ENCODE measurements at places on chromosomes 16 and 17.

DNA sequence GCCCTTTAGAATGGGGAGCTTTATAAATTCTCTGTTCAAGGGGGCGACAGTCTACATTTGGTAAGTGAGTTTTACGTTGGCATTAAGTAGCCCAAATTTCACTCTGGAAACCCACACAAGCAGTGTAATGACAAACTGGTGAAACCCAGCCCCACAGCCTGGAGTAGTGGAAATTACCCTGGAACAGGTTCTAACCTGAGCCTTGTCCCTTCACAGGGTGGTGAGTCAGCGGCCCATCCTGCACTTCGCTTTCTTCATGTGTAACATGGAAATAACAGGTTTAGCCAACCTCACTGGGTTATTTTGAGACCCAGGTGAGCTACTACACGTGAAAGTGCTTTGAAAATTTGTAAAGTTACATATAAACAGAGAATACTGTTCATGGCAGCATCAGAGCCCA, 3.5 kb upstream of the TLCD3A start:
- DNase-seq, result no peak

DNA sequence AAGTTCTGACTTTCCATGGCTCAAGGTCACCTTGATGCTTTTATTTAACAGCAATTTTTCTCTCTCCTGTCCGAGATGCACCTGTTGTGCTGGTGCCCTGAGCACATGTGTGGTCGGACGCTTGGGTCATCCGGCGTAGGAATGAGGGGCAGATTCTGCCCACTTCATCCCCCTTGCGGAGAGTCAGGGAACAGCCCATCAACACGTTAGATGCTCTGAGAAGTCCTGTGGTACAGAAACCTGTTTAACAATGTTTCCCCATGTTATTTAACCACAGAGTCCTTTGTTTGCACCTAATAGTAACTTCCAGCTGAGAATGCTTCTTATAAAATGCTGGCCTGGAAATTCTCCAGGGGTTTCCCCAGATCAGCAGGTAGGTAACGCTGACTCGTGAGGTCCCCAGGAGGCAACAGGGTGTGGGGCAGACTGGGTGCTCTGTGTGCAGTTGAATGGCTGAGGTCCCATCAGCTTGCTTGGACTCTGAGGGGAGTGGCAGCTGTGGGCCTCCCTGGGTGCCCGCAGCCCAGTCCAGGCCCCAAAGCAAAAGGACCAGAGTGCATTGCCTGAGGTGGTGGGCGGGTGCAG, 17.8 kb downstream of the DOC2B start:
- DNase-seq, result no peak

DNA sequence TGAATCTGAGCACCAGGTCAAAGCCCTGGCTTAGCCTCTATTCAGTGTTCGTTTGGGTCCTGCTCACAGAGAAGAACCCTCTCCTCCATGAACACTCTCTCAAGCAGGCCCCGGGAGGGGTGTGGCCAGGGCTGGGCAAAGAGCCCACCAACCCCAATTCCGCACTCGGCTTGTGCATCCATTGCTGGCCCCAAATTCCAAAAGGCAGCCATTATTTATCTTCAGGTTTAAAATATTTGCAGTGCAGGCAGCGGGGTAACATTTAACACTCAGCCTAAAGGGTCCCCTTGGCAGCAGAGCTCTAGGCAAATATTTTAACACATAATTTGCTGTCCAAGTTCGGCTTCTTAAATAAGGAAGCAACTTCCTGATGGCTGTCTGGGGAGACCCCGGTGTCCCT, 115.7 kb downstream of the ZNF423 start:
- no peak for DNase-seq

- DNase-seq, result no peak
Measured at GRCh38 chr16:74101379-74102137, 195.1 kb upstream of the PSMD7 start.

DNA sequence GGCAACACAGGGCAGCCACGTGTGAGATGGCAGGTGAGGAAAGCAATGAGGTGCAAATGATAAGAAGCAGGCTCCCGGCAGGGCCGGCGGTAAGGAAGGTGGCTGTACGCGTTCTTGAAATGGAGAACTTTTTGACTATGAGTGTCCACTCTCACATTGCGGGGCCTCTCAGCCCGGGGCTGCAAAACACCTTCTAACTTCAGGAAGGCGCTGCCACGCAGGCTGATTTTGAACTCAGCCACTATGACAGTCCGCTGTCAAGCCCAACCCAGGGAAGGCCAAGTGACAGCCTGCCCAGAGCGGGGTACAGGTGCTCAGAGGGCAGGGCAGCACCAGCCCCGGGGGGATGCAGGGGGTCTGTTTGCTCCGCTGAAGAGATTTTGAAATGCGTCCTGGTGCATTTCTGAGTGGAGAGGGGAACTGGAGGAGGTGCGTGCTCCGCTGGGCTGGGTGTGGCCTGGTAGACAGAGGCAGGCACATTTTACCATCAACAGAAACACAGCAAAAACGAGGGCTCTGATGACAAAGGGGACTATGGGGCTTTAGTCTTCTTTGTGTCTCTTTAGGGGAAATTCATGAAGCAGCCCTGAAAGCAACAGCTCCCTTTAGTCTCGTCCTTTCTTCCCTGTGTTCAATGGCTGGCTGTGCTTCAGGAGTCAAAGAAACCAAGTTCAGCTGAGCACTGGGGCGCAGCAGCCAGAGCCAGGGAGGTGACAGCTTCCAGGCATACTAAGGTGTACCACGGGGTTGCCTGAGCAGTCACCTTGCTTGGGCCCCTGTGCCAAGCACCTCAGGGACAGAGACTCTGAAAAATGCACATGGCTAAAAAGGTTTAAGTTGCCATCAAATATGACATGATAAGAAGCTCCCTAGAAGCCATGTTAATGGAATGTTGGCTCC, 14.6 kb upstream of the SREBF1 start:
- no peak for DNase-seq
